SK-MEL-5 (cell line): ENCODE measurements at places on chromosomes 1 and 21. TPM values are rescaled to one million over a fixed set of nuclear protein-coding genes. Genes with fewer than 3 reads are reported as not detected.

The EVA1B gene
- total RNA-seq = 2.8 and 5.2 TPM in 2 replicates

DNA sequence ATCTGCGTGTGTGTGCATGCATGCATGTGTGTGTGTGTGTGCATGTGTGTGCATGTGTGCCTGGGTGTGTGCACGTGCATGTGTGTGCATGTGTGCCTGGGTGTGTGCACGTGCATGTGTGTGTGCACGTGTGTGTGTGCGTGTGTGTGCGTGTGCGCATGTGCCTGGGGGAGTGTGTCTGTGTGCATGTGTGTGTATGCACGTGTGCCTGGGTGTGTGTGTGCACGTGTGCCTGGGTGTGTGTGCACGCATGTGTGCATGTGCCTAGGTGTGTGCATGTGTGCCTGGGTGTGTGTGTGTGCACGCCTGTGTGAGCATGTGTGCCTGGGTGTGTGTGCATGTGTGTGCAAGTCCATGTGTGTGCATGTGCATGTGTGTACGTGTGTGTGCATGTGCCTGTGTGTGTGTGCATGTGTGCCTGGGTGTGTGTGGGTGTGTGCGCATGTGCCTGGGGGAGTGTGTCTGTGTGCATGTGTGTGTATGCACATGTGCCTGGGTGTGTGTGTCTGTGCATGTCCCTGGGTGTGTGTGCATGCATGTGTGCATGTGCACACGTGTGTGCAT is 29.3 kb upstream of the COL6A2 start:
- no peak for DNase-seq

- no peak for DNase-seq
These were observed 23.1 kb upstream of the HFM1 start for GRCh38 chr1:91427741-91428140.

- DNase-seq = peak; percentile 49
These were observed 18.0 kb upstream of the ID3 start for GRCh38 chr1:23577056-23578004.

- DNase-seq = no peak
These were observed 122.8 kb downstream of the PLPPR5 start for GRCh38 chr1:98881901-98882300.
